Coronary artery (tissue), 2 donors: ENCODE measurements at places on chromosomes 2 and 18.

GRCh38 chr2:207513551-207514257 lies 16.1 kb upstream of the CREB1 start:
- DNase-seq = no peak

GRCh38 chr2:187379869-187380268 lies 68.2 kb downstream of the CALCRL start:
- no peak for DNase-seq

GRCh38 chr2:238730001-238730669 lies 117.8 kb upstream of the TWIST2 start:
- no peak for DNase-seq

DNA sequence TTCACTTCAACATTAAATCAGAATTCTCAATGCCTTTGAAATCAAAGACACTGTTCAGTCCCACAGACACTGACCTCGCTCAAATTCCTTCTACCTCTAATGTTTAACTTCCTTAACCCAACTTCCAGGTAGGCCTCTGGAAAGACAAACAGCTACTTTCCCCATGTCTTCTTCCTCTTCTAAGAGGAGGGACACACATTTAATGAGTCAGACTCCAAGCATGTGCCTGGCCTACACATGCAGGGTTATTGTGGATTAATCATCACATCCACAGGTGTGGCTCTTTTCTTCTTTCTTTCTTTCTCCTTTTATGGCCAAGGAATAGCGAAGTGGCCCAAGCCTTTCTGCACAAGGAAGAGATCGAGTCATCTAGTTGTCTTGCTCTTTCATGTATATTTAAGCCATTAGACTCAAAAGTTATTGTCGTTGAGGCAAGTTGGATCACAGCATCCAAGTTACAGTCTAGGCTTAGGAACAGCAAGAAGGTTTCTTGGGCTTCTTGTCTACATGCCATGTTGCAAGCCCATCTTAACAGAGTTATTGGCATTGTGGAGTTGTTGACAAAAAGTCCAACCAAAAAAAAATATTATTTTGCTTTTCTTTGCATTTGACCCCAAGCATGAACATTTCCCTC lies 387.8 kb downstream of the IRS1 start:
- no peak for DNase-seq

DNA sequence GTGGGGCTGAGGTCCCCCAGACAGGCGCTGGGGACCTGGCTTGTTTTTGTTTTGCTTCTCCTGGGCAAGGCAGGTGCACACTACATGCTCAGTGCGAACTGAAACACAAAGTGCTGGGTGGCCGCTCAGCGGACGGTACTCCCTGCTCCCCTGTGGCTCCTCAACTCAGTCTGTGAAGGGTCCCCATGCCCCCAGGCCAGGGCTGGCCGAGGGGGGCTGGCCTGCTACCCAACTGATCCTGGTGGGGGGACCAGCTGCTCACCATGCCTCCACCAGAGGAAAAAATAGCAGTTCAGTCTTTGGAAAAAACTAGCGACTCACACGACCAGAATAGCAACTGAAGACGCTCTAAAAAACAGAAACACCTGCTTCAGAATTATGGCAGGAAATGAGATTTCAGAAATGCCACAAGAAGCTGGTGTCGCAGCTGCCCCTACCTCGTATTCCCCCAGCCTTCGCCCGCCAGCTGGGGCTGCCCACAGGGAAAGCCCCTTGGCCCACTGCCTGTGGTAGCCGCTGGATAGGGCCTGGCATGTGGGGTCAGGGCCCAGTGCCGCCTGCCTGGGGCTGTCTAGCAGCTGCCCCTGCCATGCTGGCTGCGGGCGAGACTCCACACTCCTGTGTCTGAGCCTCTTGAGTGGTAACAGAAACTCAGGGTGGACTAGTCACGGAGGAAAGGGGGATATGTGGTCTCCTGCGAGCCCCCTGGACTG lies 43.7 kb downstream of the MEX3C start:
- DNase-seq = no peak

GRCh38 chr2:197799068-197799467 lies 5.3 kb upstream of the PLCL1 start:
- DNase-seq = no peak

DNA sequence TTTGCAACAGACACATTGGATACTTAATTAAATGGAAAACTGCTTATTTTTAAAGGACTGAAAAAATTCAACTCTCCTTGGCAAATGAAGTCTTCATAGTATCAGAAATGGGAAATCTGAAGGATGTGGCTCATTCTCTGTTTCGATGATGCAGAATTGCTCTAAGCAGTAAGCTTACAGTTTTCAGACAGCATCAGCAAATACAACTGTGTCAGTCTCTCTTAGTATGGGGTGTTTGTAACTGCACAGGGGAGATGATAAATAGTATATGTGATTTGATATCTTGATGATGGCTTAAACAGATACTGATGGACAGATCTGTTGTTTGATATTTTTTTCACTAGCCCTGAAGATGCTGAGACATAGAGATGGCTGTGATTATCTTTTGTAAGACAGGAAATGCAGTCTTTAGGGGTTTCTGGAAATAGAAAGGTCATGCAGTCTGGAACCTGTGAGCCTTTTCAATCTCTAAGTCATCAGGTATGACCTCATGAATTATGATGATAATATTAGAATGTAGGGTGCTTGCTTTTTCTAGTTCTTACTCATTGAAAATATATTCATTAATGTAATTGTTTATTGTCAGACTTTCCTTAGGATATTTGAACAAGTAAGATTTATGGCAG lies 84.2 kb downstream of the SLC4A10 start:
- DNase-seq = no peak

DNA sequence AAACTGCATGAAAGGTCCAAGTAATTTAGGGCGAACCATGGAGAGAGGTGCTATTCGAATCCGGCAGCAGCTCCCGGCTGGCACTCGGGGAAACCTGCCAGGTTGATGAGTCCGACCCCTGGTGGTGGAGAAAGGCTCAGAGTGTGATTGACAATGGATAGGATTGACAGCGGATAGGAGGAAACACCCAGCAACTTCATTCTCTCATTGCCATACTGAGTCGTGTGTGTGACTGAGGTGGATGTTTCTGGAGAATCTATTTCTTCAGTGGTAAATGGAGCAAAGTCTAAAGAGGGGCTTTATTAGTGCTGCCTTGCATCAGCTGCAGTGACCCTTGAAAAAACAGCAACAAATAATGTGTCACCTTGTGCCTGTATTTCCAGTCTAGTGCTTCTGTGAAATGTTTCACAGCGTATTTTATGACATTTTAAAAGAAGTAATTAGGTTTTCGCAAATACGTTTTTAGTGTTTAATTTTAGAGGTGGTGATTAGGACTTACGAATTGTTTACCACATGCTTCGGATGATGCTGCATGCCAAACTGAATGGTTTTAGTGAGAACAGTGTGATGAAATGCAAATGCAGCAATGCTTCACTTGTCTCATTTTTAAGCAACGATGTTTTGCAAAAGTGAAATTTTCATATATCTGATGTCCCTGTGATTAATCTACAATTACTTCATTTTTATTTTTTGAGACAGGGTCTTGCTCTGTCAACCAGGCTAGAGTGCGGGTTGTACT lies 102.0 kb downstream of the DCDC2C start:
- DNase-seq = no peak
